ENCODE measurements at places on chromosomes 5 and 9. TPM values are rescaled to one million over a fixed set of nuclear protein-coding genes. Genes with fewer than 3 reads are reported as not detected.

DNA sequence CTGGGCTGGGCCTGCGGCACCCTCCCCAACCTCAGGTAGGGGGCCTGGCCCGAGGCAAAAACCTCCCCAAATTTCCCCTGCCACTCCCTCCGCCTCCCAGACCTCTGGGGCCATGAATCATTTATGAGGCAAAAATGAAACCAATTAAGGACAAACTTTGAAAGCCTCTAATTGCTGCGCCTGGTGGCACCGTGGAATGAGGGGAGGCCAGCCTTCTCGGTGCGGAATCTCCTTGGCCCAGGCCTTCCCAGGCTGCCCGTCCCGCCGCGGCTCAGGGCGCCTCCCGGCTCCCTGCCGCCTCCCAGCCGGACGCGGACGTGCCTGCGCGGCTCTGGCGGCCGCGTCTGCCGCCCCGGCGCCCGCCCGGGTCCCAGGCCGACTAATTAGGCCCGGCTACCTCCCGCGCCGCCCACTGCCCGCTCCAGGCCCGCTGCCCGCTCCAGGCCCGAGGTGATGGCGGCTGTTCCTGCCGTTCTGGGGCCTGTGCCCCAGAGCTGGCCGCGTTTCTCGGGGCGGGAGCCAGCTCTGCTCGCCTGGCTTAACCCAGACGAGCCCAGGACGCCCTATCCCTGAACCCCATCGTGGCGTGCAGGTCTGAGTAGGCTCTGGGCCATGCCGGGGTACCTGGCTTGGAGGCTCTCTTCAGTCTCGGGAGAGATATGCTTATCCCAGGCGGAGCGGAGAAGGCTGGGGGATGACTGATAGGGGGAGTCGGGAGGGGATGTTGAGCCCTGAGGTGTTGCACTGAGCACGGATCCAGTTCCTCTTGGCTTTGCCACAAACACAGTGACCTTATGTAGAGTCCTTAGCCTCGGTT is 20.1 kb downstream of the CXXC5 start:
- peak overlapping the region; percentile 55 for H3K27ac ChIP-seq
- H3K4me1 ChIP-seq: peaks cover 47% of the 10 kb centered on the region
- peak; percentile 55 for DNase-seq
- peak overlapping the region; percentile 16 for H3K4me3 ChIP-seq

- no peaks in the 10 kb centered on the region for H3K27me3 ChIP-seq
- DNase-seq: peak; percentile 12
- H3K27ac ChIP-seq: no peak overlapping the region
Observed at GRCh38 chr5:107636555-107636954, 34.2 kb downstream of the EFNA5 start.

Gene OR13C4
- not detected for polyA plus RNA-seq

DNA sequence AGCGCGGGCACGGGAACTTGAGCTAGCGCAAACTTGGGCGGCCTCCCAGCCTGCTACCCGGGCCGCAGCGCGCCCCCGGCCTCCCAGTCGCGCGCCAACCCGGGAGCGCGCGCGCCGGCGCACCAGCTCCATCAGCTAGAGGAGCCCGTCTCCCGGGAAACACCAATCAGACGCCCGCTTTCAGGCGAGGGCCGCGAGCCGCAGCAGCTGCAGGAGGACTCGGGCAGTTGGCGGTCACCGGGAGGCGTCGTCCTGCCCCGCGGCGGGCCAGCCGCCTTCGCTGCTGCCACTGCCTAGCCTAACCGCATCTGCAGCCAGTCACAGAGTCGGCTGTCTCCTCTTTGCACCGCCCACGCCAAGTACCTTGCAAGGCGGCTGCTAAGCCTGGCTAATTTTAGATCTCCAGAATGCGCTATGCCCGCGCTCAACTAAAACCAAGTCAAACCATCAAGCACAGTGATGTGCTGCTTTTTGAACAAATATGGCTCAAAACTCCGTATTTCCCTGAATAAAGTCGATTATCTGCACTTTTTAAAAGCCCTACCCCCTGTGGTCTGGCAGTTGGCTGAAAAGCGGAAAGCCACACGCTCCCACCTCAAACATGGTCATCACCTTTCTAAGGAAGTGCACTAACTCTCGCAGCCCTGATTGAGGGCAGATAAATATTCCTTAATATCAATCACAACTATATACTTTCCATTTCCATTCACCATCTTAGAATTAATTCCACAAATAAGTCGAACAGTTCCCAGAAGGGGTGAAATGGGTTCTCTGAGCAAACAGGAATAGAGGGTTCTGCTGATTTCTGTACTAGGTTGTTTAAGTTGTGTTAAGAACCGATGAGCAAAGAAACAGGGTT is 221.8 kb downstream of the MEF2C start:
- H3K4me1 ChIP-seq: peaks cover 4% of the 10 kb centered on the region
- no peak overlapping the region for H3K27ac ChIP-seq

Gene ABLIM3
- 7.2 TPM for polyA plus RNA-seq

DNA sequence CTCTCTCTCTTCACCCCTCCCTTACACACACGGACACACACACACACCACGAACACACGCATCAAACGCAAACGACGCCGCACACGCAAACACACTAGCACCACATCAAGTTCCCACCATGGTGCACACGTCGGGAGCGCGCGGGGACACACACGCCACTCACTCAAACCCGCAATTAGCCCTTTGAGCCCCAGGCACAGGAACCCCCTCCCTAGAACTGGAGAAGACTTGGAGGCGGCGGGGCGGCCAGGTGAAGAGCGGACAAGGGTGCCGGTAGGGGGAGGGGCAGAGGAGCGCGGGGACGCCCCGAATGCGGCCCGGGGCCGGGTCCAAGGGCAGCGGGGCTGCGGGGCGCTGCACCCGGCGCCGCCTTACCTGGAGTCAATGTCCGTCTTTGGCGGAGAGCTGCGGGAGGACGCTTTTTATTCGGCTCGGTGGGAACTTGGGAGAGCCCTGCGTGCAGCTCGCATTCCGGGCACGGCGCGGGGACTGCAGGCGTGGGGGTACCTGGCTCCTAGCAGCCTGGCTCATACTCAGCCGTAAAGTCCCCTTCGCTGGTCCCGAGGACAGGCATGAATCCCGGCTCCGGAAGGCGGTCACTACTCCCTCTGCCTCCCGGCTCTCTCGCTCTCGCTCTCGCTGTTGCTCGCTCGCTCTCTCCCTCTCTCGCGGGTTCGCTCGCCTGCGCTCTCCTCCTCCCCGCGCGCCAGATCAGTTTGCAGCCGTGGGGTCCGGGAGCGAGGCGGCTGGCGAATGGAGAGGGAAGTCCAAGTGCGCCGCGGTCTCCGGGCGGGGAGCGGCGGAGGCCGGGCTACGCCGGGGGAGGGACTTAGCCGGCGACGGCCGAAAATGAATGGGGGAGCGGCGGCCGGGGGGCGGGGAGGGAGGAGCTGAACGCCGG is at the start of gene BRINP1:
Gene BRINP1, minus strand, starts transcription at position 755 of the 901 bp plus-strand sequence. CDS start 56,080 bp downstream, outside the sequence.
- no peaks in the 10 kb centered on the region for H3K4me1 ChIP-seq
- no peak for DNase-seq
- H3K27me3 ChIP-seq: peaks cover 44% of the 10 kb centered on the region

Gene SLC27A6
- polyA plus RNA-seq: 3.3 TPM

Gene EIF4E1B
- not detected for polyA plus RNA-seq

Gene NUP214
- polyA plus RNA-seq: 29.1 TPM

DNA sequence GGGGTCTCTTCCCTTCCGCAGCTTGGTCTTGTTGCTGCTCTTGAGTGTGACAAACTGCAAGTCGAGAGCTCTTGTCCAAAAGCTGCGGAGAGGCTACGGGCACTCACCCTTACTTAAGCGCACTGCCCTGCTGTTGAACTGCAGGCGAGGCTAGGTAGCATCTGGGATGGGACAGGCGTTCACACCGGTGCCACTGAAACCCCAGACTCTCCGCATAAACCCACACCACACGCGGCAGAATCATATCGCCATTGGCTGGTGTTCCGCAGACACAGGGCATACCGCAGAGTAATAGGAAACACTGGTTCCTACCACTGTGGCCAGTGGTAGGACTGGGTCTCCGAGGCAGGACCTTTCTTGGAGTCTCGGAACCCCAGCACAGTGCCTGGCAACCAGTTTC is 2.2 kb upstream of the NPR3 start:
- H3K27ac ChIP-seq: no peak overlapping the region
- H3K27me3 ChIP-seq: peaks cover 53% of the 10 kb centered on the region
- H3K4me3 ChIP-seq: no peak overlapping the region

Gene CDX1
- polyA plus RNA-seq: 196 TPM

DNA sequence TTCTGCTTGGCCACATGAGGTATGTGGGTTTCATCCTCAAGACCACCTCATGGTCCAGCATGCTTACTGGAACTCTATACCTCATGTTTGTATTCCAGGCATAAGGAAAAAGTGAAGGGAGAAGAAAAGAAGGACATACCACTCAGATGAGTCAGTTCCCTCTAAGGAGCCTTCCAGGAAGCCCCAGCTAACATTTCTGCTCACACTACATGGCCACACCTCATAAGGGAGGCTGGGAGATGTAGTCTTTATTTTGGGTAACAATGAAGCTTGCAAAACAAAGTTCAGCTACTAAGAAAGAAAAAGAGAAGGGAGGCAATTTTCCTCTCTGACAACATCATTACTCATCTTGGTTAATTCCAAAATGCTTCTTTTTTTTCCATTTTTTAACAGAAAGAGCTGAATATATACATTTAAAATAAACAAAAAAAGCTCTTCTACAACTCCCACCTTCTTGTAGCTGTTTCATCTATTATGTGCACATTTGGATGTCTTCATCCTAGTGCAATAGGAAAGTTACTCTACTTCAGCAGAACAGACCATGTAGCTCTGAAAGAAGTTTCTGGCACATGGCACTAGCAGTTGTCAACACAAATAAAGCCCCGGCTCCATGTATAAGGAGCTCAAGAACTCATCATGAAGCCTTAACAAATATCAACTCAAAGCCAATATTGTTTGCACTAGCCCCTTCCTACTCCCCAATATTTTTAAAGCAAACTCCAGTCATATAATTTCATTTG is 123.6 kb upstream of the CCDC112 start:
- H3K27me3 ChIP-seq: no peaks in the 10 kb centered on the region
- no peaks in the 10 kb centered on the region for H3K36me3 ChIP-seq
- no peak overlapping the region for H3K4me3 ChIP-seq
- peak; percentile 33 for DNase-seq
- no peak overlapping the region for H3K27ac ChIP-seq
- peaks cover 13% of the 10 kb centered on the region for H3K4me1 ChIP-seq

- DNase-seq: no peak
- no peak overlapping the region for H3K27ac ChIP-seq
- no peaks in the 10 kb centered on the region for H3K36me3 ChIP-seq
- peaks cover 2% of the 10 kb centered on the region for H3K27me3 ChIP-seq
- H3K4me3 ChIP-seq: no peak overlapping the region
Observed at GRCh38 chr5:133524666-133525065, 87.7 kb downstream of the FSTL4 start.

Gene GRM6
- 0.70 TPM for polyA plus RNA-seq

- no peaks in the 10 kb centered on the region for H3K36me3 ChIP-seq
- no peak for DNase-seq
Observed at GRCh38 chr9:89519366-89519805, 21.5 kb upstream of the SEMA4D start.

GRCh38 chr5:161547738-161548486 is 1.4 kb upstream of the GABRB2 start:
- peak overlapping the region; percentile 63 for H3K27ac ChIP-seq
- H3K36me3 ChIP-seq: no peaks in the 10 kb centered on the region
- peaks cover 29% of the 10 kb centered on the region for H3K27me3 ChIP-seq
- DNase-seq: peak; percentile 70

Gene PCDHB8
- 0.67 TPM for polyA plus RNA-seq

DNA sequence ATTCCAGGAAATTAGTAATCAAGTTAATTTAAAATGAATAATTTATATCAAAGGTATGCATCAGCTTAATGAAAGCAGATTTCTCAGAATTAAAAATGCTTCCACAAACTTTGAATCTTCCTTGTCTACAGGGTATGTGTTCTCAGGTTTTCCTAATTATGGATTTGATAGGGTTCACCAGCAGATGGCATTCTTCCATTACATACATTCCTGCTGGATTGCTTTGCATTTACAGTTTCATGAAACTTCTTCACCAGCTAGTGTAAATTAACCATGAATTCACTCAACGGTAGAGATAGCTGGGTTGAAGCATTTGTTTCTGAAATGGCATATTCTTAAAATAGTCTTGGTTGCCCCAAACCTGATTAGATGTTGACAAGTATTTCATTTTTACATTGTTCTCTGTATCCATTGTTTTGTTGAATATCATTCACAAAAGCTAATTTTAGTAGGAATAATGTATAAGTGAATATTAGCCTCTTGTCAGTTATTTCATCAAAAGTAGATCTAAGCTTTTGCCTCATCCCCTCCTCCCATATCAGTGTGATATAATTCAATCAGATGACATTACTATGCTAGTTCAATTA is 68.7 kb upstream of the WDR41 start:
- no peaks in the 10 kb centered on the region for H3K4me1 ChIP-seq
- H3K4me3 ChIP-seq: no peak overlapping the region
- no peaks in the 10 kb centered on the region for H3K36me3 ChIP-seq

- H3K27ac ChIP-seq: no peak overlapping the region
- no peak for DNase-seq
- no peaks in the 10 kb centered on the region for H3K36me3 ChIP-seq
- H3K4me3 ChIP-seq: no peak overlapping the region
Observed at GRCh38 chr5:140010798-140011197, 32.3 kb downstream of the NRG2 start.

- DNase-seq: no peak
- H3K27ac ChIP-seq: no peak overlapping the region
Observed at GRCh38 chr5:61263561-61264272, 68.3 kb upstream of the ZSWIM6 start.

Gene ANKRD18A
- 0.51 TPM for polyA plus RNA-seq

DNA sequence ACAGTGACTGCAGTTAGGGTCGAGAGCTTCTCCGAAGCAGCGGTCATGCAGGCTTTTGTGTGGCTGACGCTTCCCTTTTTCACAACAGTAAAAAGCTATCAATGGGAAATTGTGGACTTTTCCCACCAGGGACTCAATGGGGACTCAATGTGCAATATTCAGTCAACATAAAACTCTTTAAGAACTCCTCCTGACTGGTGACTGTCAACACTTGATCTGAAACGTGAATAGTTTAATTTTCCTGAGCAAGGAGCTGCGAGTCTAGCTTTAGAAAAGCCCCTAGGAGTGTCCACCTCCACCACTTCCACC is 28.7 kb downstream of the EXOC3 start:
- H3K27me3 ChIP-seq: peaks cover 18% of the 10 kb centered on the region
- peaks cover 30% of the 10 kb centered on the region for H3K4me1 ChIP-seq
- peaks cover 33% of the 10 kb centered on the region for H3K36me3 ChIP-seq
- no peak overlapping the region for H3K27ac ChIP-seq
- peak overlapping the region; percentile 64 for H3K4me3 ChIP-seq

Gene IPO11
- 20.9 TPM for polyA plus RNA-seq

DNA sequence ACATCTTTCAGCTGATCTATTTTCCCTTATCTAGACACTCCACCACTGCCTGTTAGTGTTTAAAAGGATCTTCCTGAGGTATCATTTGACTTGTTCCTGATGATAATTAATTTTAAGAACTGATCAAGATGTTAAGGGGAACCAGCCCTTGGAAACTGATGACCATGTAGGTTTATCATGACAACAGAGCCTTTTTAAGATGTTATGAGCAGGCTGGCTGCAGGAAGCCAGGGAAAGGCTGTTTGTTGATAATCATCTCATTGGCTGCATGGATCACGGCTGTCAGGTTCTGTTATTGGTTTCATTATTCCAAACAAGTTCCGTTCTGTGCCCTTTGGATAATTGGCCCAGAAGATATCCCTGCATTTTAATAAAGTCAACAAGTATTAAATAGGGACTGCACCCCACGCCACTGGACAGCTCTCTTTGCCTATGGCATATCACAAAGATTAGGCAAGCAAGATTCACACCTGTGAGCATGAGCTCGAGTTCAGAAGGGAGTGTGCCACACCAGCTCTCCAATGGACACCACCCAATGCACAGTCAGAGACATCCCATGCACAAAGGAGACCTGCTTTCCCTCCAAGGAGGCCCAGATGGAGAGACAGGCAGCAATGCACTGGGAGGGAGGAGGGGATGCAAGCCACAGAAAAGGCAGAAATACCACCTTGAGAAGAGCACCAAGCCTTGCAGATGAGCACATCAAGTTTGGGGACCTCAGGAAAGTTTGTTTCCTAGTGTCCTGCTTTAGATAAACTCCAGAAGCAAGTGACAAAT is 88.7 kb downstream of the SPOCK1 start:
- DNase-seq: no peak
- H3K4me3 ChIP-seq: no peak overlapping the region
- no peaks in the 10 kb centered on the region for H3K4me1 ChIP-seq
- H3K36me3 ChIP-seq: no peaks in the 10 kb centered on the region
